ENCODE measurements at places on chromosomes 11 and 22. TPM values are rescaled to one million over a fixed set of nuclear protein-coding genes. Genes with fewer than 3 reads are reported as not detected.

Gene MS4A6E
- total RNA-seq, result not detected

Gene KLHL35
- 15.3 TPM for total RNA-seq

Gene DCHS1
- 1.9 TPM for total RNA-seq

Gene MICAL2
- 179 TPM for total RNA-seq

Gene PARVA
- 58.3 TPM for total RNA-seq

Gene C11orf87
- total RNA-seq, result not detected

Gene CBLIF
- total RNA-seq, result not detected

Gene ANO5
- not detected for total RNA-seq

Gene SLC7A4
- total RNA-seq, result not detected

Gene NXPE2
- not detected for total RNA-seq

Gene TNNI2
- total RNA-seq, result not detected

Gene XBP1
- 207 TPM for total RNA-seq

Gene NLRP6
- total RNA-seq, result not detected

Gene CHRDL2
- not detected for total RNA-seq

Gene NPTXR
- total RNA-seq, result 0.54 TPM

Gene ANGPTL5
- not detected for total RNA-seq

Gene C22orf42
- total RNA-seq, result not detected

Gene BACE1-AS
- 2.8 TPM for total RNA-seq

Gene DEFB131B
- not detected for total RNA-seq

Gene DLG2
- total RNA-seq, result not detected

Gene NEFH
- total RNA-seq, result 2.3 TPM

Gene TIMM8B
- 59.9 TPM for total RNA-seq

Gene LMO2
- 10.3 TPM for total RNA-seq

Gene SEC14L3
- not detected for total RNA-seq

Gene DKK3
- total RNA-seq, result 77.9 TPM

Gene RFPL1
- total RNA-seq, result not detected

Gene ANKK1
- total RNA-seq, result not detected

Gene OR4D11
- total RNA-seq, result not detected

Gene DAGLA
- total RNA-seq, result 1.3 TPM

Gene MN1
- 29.5 TPM for total RNA-seq

Data from cardiac atrium fibroblast (primary cell).